Cortex of kidney (tissue), 1 donor: ENCODE measurements at places on chromosomes 4 and X.

DNA sequence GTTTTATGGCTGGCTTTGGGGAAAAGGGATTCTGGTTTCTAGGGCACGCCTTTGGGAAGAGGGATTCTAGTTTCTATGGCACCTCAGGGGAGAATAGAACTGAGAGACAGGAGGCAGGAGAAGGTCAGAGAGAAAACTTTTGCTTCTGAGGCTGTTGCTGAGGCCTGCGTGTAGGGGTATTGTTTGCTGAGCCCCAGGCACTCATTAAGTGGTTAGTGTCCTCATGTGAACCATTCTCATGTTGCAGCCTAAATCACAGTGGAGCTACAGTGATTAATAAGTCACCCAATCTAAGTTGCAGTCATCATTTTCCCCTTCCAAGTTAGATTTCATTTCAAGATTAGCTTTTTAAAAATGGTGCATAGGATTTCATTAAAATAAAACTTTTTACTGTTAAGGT, 29.0 kb downstream of the VCX3A start:
- no peak for DNase-seq

DNA sequence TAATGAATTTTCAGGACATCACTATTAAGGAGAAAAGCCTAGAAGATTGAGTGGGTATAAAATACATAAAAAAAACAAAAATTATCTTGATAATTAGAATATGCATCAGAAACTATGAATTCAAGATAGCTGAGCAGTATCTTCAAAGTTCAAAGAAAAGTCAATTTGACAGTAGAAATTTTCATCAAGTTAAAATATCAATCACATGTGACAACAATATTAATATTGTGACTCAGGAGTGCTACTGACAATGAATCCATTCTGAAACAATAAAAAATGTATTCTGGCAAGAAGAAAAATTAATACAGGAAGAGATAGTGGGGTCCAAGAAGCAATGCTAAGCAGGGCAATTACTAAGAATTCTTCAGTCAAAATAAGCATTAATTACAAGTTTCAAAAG, 151.9 kb upstream of the GLRA2 start:
- no peak for DNase-seq

GRCh38 chr4:24850674-24851073, 55.3 kb downstream of the SOD3 start:
- no peak for DNase-seq

DNA sequence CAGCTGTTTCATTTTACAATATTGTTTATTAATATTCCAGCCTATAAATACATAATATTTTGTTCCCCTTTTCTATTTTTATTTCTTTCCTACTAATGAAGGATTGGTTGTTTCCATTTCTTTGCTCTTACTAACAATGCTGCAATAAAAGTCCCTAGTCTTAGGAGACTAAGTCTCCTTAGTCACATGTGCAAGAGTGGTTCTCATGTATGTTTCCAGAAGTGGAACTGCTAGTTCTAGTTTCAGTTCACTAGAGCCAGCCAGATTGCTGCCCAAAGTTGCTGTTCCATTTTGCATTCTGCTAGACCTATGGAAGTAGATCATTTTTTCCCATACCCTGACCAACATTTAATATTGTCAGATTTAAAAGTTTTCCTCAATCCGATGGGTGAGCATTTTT, 44.3 kb downstream of the CNGA1 start:
- no peak for DNase-seq

- no peak for DNase-seq
Measured at GRCh38 chr4:19095491-19096046, 1074.0 kb upstream of the LCORL start.

DNA sequence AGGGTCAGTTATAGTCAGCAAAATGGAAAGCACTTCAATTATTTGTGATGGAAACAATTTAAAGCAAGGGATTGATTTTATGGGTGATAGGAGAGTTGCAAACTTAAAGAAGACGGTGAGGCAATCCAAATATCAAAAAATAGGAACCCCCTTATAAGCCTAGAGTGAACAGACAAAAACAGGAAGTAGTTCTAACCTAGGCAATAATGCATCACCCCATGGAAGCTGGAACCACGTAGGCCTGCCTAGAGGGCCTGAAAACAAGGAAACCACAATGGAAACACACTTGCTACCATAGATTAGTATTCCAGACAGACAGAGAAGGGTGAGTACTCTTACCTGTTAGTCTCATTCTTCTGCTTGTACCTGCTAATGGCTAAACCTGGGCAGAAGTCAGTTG, 13.5 kb upstream of the GK2 start:
- DNase-seq = no peak

DNA sequence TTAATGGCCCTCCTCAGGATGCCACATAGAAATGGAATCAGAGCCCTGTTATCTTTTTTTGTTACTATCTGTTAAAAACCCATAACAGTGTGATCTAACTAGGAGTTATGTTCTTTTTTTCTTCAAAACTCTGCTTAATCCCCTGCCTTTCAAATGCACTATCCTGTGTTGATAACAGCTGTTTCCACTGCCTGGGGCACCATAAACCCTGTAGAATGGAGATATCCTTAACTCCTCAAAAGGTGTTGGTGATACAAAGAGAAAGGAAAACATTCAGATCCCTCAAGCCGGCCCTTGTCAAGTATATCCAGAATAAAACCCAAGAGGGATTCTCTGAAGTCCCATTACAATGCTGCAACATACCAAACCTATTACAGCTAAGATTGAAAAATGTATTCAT, 108.6 kb downstream of the ACTRT1 start:
- no peak for DNase-seq

DNA sequence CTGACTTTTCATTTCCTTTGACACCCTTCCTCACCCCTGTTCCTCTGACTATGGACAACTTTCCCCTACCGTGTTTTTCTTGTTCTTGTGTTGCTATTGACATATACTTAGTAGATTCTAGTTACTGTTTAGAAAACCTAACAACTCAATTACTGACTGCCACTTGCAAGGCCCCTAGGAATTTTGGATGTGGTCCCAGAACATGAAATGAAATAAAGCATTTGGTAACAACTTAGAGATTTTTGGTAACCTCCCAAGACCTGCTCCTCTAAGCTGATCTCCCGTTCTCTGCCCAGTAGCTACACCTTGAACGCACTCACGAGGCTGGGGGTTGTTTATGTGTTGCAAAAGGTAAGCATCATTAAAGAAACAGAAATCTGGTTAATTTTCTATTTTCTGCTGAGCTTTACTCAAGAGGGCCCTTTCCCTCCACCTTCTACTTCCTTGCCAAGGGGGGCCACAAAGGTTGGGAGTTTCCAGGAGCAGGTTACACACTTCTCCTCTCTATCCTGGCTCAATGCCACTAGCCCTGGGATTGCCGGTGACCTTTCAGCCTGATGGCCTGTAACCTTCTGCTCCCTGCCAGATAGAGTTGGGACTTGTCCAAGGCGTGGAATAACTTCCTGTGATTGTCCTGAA, 20.5 kb downstream of the GAB3 start:
- DNase-seq = no peak
